ENCODE measurements at places on chromosomes 1 and 21.

GRCh38 chr1:161954466-161954865 lies 69.2 kb downstream of the OLFML2B start:
- no peak for DNase-seq

GRCh38 chr1:172497230-172497629 lies 35.7 kb upstream of the SUCO start:
- DNase-seq: no peak

DNA sequence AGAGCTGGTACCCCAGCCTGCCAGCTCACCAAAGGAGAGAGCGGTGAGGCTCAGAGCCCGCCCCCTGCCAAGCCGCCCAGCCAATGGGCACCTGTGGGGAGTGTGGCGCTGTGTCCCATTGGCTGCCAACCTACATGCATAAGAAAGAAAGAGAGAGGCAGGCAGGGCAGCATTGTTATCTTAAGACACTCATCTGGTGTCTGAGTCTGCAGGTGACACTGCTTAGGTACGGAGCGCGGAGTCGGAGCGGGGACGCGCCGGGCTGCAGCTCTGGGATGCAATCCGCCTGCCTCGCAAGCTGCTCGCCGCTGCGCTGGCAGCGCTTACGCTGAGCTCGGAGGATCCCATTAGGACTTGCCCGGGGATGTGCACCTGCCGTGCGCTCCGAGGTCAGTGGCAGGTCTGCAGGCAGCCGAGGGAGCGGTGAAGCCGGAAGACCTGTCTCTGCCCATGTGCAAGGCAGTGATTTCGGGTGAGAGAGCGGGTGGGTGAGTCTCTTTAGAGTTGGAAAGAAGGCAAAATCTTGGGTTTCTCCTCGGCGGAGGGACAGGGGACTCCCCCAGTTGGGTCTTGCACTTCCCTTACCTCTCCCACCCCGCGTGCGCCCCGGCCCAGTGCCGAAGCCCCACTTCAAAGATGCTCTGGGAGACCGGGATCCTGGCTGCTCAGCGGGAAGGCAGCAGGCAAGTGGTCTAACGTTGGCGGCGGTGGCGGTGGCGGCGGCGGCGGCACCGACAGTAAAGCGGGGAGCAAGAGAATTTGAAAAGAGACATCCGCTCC lies at the start of gene BRINP2:
Gene BRINP2 (plus strand): TSS at position 203 of the 780 bp plus-strand sequence. CDS start 58,919 bp downstream, outside the sequence.
- DNase-seq: no peak

DNA sequence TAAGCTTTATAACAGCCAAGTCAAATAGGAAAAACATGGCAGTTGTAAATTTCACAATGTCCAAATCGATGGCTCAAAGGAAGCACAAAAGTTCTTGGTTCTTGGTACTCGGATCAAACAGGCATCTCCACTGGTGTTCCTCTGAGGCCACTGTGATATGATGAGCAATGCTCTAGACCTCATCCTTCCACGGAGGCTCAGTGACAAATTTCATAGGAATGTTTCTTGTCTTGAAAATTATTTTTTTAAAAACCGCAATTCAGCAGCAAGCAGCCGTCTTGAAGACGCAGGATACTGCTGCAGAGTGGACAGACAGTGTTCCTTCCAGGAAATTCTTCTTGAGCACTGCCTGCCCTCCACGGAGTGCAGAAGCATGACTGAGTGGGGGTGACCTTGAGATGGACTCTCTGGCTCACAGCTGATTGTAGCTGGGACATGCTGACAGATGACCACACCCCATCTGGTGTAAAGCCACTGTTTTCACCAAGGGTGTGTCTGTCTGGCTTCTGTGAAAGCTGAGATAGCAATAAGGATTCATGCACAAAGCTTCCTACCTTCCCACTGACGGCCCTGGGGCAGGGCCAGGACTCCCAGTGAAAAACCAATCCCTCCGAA lies 61.9 kb downstream of the TIAM1 start:
- no peak for DNase-seq

GRCh38 chr1:226762988-226763904 lies 24.2 kb upstream of the ITPKB start:
- no peak for DNase-seq

- DNase-seq: no peak
These were observed 111.8 kb downstream of the GDAP2 start for GRCh38 chr1:117817629-117818028.

DNA sequence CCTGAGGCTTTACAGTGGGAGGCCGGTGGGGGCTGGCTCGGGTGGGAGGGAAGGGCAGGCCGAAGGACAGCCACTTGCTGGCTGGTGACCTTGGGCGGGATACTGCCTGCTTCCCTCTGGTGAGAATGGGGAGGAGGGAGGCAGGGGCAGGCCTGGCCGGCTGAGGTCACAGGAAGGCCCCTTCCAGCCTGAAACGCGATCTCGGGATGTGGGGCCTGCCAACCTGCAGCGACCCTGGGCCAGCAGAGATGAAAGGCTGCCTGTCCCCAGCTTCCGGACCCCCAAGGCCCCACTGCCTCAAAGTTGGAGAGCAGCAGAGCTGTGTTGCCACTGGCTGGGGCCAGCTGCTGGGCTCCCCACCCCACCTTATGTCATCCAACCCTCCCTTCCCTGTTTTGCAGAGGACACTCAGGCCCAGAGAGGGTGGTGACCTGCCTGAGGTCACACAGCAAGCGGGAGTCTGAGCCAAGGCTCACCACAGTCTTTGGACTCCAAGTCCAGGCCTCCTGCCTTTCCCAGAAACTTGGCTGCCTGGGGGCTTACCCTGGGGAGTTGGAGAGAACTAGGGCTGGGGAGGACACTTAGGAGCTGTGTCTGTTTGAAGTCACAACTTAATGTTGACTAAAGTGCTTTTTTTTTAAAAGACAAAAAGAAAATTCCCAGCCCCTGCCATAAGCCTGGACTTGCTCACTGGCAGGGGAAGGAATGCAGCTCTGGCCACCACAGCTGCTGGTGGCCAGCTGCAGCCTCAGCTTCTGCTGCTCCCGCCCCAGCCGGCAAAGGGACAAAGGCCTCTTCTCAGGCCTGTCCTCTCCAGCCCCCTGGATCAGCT lies 14.8 kb upstream of the WASF2 start:
- DNase-seq: no peak

GRCh38 chr21:43306391-43306790 lies 120.5 kb downstream of the SIK1 start:
- DNase-seq: no peak

- no peak for DNase-seq
These were observed 11.8 kb upstream of the PAX7 start for GRCh38 chr1:18618546-18619466.

DNA sequence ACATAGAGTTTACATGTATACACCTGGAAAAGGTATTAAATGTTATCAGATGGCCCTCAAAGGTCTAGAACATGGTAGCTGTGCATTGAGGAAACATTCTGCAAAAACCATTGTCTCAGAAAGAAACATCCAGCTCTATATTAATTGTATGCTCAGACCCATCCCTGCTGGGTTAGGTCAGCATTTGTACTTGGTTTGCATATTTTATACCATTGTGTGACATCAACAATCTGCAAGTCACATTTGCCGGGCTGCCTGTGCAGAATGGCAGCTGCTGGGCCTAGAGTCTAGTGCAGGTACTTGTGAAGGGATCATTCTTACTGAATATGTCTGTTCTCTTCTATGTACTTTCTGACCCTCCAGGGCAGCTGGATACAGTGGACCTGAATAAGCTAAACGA lies 43.9 kb upstream of the LAMC2 start:
- DNase-seq: no peak

GRCh38 chr1:207345644-207346477 lies 24.4 kb downstream of the CD55 start:
- DNase-seq: no peak

DNA sequence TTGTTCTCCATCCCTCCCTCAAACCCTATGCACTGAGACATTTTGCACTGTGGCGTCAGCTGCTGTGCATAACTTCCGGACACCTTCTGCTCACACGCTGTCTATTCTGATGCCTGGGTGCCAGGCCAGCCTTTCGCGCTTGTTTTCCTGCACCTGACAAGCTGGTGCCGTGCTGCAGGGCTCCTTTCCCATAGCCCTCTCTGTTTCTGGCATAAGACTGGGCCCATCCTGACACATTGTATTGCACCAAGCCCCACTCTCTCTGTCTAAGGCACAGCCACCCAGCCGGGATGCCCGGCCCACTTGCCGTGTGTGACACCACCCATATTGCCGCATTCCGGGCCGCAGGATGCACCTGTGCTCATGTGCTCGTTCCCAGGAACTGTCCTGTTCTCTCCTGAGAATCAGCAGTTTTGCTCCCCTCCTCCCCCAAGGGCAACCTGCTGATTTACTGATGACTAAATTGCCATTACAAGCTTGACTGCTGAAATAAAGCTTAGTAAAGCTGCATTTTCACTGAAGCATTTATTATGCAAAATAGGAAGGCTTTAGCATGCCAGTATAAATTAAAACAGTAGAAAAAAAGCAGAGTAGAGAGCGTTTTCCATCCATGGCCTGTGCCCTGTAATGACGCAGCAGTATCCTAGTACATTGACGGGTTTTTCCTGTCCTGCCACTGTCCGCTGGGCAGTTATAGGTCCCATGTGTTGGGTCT lies 88.0 kb downstream of the CD247 start:
- DNase-seq: no peak

GRCh38 chr21:36039861-36040260 lies 20.5 kb downstream of the SETD4 start:
- no peak for DNase-seq

DNA sequence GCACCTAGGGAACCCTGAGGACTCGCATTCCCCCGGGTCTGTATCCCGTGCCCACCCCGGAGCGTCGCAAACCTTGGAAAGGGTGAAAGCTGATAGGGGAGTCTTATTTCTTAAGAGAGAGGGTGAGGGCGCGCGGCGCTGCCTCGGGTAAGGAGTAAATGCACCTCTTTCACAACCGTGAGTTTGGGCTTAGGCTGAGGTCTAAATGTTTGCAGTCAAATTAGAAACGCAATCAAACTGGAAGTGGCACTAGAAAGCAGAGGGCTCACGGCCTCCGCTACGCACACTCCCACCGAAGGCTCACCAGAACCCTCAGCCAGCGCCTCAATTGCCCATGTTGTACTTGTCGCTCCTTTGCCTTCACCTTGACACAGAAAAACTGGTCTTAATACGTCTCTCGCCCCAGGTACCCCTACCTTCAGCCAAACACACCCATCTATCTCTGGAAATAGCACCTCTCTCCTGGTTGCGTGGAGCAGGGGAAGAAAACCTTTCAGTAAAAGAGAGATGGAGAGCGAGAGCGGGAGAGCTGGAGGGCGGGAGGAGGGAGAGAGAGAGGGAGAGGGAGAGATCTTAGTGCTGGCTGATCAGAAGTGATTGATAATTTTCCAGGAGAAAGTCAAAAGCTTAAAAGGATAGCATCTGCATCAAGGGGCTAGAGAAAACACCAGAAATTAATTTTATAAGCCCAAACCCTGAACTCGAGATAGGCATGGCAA lies 1.7 kb upstream of the HLX start:
- no peak for DNase-seq

GRCh38 chr1:91440847-91441246 lies 36.2 kb upstream of the HFM1 start:
- DNase-seq: no peak

- no peak for DNase-seq
These were observed 396.6 kb downstream of the NPHP4 start for GRCh38 chr1:5595531-5596170.

DNA sequence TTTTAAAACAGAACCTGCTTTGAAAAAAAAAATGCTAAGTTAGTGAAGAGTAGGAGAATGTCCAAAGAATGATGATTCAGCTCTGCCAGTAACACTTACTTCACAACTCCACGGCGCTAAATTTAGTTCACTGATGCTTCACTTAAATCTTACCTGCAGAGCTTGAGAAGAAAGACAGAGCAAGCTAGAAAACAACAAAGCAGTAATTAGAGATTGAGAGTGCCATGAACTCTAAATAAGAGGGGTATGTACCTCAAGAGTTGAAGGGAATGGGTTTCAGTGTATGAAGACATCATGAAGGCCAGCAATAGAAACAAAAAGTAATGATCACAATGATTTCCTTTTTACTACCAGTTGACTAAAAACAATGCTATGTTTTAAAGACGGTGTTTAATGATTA lies 32.8 kb downstream of the EPRS1 start:
- no peak for DNase-seq

- DNase-seq: no peak
These were observed 35.2 kb upstream of the CTPS1 start for GRCh38 chr1:40944326-40944725.

GRCh38 chr1:41612953-41613352 lies 128.5 kb upstream of the EDN2 start:
- DNase-seq: no peak

GRCh38 chr1:160459056-160459455 lies 58.7 kb downstream of the VANGL2 start:
- no peak for DNase-seq

DNA sequence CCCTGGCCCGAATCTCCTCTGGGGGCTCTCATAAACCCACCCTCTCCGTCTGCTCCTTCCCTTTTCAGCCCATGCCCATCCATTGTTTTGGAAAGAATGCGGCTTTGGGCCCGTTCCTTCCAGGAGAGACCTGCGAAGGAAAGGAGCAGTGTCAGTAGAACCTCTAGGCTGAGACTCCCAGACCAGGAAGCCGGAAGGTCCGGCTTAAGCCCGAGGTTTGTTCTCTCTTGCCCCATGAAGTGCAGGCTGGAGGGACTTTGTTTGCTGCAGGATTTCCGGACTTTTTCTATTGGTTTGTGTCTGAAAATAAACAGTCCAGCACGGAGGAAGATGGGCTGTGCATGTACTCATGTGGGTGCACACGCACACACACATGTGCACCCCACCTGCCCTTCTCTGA lies 49.8 kb downstream of the ELK4 start:
- DNase-seq: no peak
